ENCODE measurements at places on chromosomes 2 and 18.

DNA sequence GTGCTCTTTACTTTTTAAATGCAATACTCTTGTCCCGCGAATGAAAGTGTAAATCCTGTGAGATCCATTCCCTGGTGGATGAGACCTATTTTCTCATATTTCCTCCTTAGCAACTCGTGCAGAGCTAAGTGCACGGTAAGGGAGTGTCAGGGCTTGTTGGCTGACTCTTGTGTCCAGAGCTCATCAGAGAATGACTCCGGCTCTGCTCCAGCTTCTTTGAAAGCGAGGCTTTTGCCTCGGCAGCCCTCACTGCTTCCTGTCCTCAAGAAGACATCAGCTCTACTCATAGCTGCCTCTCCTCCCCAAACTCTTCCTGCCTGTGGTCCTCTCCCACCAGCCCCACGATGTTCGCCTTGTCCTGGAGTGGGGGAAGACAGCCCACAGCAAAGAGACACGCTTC is 70.7 kb downstream of the LIPG start:
- no peak for DNase-seq

DNA sequence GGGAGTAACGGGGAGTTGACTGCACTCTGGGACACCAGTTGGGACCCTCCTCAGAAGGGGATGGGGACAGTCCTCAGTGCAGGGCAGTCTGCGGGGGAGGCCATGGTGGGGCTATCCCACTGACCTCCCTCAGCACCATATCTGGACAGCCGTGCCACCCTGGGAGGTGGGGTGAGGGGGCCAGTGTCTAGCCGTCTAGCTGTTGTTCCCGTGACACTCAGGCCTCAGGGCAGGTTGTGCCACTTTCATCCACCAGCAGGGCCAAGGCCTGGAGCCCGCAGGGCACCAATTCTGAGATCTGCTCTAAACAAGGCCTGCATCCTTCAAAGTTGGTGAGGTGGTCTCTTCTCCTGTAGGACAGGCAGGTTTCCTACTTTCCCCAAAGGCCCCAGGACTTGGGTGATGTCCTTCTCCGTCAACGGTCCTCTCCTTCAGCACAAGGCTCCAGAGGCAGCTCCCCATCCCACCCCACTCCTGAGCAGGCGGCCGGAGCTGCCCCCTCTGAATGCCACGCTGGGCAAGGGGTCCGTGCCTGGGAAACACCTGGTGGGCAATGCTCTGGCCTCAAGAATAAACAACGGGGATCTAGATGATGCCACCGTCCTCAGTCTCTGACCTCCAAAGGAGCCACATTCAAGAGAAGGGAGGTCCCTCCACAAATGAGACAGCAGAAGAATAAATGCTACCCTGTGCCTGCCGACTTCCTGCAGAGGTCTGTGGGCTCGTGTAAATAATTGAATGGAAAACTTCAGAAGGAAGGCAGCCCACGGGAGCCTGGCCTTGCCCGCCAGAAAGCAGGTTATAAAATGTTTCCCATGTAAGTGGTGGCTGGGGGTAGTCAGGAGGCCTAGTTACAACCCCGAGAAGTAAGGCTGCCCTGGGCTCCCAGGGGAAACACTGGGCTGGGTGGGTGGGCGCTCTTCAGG is 42.8 kb upstream of the PTMA start:
- DNase-seq: no peak

GRCh38 chr2:3126911-3127621 is 250.6 kb downstream of the EIPR1 start:
- DNase-seq: no peak

GRCh38 chr18:7174344-7175095 is 56.4 kb upstream of the LRRC30 start:
- no peak for DNase-seq

DNA sequence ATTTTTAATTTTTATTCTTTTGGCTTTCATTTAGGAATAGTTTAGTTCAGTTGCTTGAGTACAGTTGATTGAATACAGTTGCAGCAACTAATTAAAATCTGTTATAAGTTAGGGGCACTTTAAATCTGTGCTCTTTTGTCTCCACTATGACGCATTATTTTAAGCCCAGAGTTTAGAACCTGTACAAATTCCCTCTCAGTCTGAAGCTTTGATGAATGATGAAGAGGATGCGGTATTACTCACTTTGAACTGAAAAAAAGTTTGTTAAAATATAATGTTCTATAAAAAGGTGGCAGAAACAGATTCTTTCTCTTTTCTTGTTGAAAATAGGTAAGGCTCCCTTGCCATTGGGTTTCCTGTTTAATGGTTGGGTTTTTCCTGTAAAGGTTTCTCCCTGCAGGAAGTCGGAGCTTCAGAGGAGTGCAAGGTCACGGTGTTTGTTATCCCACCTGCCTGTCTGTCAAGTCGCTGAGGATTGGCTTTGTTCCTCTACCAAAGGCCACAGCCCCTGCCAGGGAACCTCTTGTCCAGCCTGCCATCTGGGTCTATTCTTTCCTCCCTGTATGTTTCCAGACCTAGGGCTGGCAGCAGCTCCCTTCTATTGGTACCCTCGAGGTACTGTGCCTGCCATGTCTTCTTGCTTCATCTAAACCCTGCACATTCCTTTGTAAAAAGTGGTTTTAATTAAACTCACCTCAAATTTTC is 43.8 kb upstream of the FN1 start:
- DNase-seq: no peak

- no peak for DNase-seq
These were observed 21.1 kb downstream of the ILKAP start for GRCh38 chr2:238182362-238182761.

- DNase-seq: no peak
These were observed 154.0 kb upstream of the MAP3K20 start for GRCh38 chr2:172921532-172922236.

- no peak for DNase-seq
These were observed 291.2 kb downstream of the NEDD4L start for GRCh38 chr18:58335223-58335622.

DNA sequence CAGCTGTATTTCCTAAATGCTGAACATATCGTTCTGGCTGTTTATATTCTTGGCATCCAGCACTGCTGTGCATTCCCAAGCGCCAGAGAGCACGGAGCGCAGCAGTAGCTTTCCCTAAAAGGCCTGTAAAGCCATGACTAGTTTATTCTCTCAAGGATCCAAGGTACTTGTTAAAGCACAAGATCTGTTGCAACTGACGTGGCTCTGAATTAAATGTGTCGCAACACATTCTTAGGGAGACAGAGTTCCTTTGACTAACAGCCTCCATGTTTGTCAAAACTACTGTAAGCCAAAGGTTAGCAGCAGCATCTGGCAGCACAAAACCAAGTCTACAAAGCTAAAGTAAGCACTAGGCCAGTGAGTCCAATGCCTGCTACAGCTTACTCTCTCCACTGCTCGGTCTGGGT is 188.6 kb upstream of the FN1 start:
- no peak for DNase-seq

- DNase-seq: no peak
These were observed 96.9 kb downstream of the TNS1 start for GRCh38 chr2:217905896-217906295.

DNA sequence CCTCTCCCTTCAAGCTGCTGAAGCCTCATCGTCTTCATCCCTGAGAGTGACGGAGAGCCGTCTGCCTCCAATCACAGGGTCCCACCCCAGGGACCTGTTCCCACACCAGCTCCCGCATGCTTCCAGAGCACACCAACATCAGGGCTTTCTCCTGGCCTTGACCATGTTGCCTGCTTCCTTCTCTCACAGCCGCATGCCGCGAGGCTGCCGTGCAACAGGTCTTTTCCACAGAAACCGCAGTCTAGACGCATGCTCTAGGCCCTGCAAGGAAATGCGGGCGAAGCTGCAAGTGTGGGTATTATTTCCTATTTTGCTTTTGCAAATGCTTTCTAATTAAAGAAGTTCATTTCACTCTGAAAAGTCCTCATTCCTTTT is 277.8 kb downstream of the EIPR1 start:
- DNase-seq: no peak

DNA sequence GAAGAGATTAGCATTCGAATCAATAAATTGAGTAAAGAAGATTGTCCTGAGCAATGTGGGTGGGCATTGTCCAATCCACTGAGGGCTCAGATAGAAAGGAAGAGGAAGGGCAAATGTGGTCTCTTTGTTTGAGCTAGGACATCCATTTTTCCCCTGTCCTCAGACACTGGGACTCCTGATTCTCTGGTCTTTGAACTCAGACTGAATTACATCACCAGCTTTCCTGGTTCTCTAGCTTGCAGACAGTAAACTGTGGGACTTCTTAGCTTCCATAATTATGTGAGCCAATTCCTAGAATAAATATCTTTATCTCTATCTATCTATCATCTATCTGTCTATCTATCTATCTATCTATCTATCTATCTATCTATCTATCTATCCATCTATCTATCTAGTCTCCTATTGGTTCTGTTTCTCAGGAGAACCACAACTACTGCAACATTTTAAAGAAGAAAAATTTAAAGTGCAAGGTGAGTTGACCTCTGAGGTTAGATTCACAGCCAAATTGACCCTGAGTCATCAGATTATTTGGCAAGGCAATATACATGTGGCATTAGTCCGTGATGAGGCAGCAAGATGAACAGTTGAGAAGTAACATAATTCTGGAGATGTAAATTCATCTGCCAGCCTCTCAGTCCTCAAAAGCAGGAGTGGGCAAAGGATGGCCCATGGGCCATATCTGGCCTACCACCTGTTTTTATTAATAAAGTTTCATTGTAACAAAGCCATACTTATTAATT is 191.4 kb downstream of the PDE11A start:
- no peak for DNase-seq

- DNase-seq: no peak
These were observed 9.8 kb downstream of the CD302 start for GRCh38 chr2:159788253-159788652.

DNA sequence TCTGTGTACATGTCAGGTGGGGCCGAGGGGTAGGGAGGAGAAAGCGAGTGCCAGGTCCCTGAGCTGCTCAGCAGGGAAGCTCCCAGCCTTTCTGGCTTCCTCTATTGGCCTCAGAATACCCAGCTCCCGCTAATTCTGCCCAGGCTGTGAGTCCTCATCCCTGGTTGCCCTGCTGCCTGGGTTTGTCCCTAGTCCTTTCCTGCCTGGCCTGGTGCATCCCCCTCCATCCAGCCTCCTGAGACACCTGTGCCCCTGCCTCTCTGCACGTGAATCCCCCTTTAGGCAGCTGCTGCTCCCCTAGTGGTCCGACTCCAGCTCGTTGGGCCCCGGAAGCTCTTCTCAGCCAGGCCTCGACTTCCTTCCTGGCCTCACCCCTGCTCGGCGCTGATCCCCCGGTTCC is 54.6 kb downstream of the INHBB start:
- DNase-seq: no peak

DNA sequence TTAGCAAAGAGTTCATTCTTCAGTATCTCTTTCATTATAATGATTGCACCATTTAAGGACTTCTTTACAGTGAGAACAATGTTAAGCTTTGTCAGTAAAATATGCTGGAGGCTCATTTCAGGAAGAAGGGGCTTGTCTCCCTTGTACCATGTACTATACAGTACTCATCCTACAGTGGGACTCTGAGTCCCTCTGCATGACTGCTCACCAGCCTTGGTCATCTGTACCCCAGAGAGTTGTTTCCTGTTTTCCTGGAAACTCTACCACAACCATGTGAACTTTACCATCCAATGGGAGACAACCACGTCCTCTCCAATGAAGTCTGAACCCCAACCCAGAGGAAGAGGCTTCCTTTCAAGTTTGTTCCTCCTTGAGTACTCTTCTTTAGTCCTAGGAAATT is 1171.1 kb upstream of the CRIM1 start:
- no peak for DNase-seq

Data from esophagus squamous epithelium (tissue), 5 donors.